Activated CD4-positive, alpha-beta T cell treated with anti-CD3 and anti-CD28 coated beads for 36 hours (primary cell): ENCODE measurements at places on chromosomes 2 and 18. TPM values are rescaled to one million over a fixed set of nuclear protein-coding genes. Genes with fewer than 3 reads are reported as not detected.

DNA sequence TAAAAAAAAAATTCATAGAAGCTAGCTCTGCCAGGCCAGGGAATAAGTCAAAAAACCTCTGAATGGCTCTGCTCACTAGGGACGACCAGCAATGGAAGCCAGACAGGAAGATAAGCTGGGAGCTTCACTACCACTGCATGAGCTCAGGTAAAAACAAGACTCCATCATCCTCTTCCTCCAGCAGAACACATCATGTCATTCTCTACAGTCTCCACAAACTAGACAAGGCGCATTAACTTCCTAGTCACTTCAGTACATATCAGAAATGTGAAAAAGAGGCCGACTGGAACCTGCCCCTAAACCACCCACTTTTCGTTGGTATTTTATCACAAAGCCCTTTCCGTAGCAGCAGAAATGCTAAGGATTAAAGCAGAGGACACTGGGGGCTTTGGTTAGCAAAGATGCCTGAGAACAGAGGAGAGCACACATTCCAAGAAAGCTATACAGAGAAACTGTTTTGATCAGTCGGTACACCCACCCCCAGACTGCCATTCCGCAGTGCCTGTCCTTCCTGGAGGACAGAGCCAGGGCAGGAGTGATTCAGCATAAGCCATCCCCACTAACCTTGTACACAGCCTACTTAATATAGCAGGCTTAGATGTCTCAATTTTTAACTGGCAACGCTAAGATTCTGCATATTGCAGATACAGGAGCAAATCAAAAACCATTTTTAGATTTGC lies 53.4 kb downstream of the AAK1 start:
- DNase-seq, result no peak

Gene CRYBA2
- total RNA-seq, result not detected

DNA sequence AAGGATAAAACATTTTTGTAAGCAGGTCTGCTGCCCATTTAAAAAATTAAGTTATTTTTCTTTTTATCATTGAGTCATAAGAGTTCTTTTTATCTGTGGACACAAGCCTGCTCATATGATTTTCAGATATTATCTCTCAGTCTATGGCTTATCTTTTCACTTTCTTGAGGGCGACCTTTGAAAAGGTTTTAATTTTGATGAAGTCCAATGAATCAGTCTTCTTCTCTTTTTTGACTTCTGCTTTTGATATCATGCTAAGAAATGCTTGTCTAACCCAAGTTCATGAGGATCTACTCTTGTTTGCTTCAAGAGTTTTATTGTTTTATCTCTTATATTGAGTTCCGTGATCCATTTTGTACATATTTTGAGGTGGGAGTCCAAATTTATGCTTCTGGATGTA lies 36.5 kb downstream of the PSMD14 start:
- DNase-seq, result no peak

DNA sequence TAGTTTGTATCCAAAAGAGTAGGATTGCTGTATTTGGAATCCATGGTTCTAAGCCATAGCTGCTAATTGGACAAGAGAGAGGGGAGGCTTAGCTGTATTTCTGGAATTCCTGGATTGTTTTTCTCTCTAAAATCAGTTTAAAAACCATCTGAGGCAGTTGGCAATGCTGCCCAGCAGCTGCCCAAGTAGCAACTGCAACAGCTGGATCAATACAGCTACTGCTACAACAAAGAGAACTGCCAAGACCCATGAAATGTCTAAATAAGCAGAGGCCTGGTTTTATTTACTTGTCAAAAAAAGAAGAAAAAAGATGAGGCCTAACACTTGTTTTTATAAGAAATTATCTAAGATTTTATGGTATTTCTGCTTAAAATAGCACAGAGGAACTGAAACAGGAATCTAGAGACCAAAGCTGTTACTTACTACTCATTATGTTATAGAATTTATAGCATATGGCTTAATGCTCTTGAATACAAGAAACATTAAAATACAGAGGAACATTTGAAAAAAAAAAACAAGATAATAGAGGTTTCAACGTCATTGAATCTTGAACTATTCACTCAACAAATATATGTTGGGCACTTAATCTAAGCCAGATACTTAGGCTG lies 39.1 kb downstream of the TMEFF2 start:
- no peak for DNase-seq

GRCh38 chr2:168930242-168930641 lies 29.2 kb downstream of the G6PC2 start:
- no peak for DNase-seq

DNA sequence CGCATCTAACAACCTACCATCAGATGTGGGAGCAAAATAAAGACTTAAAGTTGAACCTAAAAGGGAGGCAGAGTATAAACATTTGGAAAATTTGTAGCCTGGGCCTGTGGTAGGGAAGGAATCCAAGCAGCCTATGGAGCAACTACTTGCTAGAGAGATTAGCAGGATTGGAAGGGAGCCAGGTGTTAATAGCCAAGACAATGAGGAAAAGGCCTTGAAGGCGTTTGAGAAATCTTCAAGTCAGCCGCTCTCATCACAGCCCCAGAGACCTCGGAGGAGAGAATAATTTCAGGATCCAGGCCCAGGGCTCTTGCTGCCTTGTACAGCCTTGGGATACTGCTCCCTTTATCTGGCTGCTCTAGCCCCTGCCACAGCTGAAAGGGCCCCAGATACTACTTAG lies 219.7 kb downstream of the THSD7B start:
- DNase-seq, result no peak

- peak; percentile 8 for DNase-seq
Observed at GRCh38 chr2:215664847-215665525, 229.1 kb upstream of the FN1 start.

Gene CNRIP1
- total RNA-seq, result not detected

Gene CFAP221
- total RNA-seq, result not detected

DNA sequence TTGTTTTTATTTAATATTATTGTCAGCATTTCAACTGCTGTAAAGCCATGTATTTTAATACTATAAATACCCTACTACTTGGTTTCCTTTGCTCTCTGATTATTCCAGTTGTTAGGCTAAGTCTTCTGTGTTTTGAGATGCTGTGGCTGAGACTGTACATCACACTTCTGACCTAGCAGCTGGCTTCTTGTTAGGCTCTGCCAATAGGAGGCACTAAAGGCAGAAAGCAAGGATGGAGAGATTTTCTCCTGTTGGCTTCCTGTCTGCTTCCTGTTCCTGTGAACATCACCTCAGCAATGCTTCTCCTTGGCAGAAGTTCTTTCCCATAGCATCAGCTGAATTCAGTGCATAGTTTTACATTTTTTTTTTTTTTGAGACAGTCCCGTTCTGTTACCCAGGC lies 68.3 kb upstream of the YPEL5 start:
- DNase-seq, result no peak

DNA sequence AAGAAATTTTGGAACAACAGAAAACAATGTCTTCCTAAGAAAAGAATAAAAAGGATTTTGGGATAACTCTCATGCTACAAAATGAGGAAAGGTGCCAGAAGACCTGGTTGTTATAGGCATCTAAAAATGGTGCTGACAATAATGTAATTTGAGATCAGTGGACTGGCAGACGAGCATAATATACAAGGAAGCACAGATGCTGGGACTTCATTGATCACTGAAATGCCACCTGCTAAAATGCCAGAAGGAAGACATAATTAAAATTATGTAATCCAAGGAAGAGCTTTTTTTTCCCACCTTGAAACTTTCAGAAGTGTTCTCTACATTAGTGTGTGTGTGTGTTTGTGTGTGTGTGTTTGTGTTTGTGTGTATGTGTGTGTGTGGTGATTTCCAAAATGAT lies 535.9 kb downstream of the XIRP2 start:
- no peak for DNase-seq

Gene CAPG
- 45.6 TPM for total RNA-seq

GRCh38 chr2:212409560-212409959 lies 129.0 kb downstream of the ERBB4 start:
- no peak for DNase-seq

GRCh38 chr18:24461996-24462395 lies 1.6 kb downstream of the HRH4 start:
- DNase-seq, result no peak

Gene KIF5C
- 13.5 TPM for total RNA-seq

GRCh38 chr2:238650536-238650935 lies 197.3 kb upstream of the TWIST2 start:
- no peak for DNase-seq

Gene DSEL
- 0.09 TPM for total RNA-seq

DNA sequence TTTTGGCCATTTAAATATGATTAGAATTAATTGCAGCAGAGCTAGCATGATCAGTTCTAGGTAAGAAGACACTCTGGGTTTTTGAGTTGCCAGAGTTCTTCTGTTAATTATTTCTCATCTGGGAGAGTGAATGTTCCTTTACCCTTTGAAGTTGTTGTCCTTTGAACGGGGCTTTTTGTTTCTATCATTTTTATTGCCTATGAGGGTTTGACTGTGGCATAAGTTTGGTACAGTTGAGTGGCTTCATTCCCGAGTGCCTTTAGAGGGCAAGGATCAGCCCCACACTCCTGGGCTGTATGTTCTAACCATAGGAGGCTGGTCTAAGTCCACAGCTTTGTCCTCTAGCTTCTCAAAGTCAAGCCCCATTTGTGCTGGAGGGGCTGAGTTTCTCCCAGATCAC lies 804.3 kb downstream of the KCNJ3 start:
- no peak for DNase-seq

Gene IL1F10
- not detected for total RNA-seq

Gene CDH2
- total RNA-seq, result not detected

Gene FSIP2
- total RNA-seq, result 0.05 TPM

DNA sequence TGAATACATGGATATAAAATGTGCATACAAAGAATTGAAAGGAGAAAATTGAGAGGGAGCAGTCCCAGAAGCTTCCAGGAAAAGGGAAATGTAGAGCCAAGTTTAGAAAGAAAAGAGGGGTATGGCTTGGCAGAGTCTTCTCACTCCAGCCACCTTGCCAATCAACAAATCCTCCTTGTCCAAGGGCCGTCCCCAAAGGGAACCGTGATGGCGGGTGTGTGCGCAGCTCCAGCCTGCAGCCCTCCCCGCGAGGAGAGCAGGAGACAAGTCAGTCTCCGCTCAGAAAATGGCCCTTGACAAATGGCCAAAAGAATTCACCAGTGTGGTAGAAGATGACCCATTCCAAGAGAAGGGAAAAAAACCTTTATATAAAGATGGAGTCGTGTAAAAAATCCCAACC lies 448.3 kb upstream of the POU3F3 start:
- no peak for DNase-seq

DNA sequence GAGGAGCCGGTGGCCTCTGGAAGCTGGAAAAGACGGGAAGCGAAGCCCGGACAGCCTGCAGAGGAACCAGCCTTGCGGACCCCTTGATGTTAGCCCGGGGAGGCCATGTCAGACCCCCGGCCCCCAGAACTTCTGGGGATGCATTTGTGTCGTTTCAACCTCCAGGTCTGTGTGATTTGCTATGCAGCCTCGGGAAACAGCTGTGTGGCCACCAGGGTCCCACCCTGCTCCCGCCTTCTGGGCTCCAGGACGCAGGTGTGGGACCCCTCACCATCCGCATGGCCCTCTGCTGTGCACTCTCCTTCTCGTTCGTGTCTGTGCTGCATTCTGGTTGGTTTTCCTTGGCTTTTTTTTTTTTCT lies 13.3 kb downstream of the NEU4 start:
- no peak for DNase-seq

Gene B3GNT7
- not detected for total RNA-seq

DNA sequence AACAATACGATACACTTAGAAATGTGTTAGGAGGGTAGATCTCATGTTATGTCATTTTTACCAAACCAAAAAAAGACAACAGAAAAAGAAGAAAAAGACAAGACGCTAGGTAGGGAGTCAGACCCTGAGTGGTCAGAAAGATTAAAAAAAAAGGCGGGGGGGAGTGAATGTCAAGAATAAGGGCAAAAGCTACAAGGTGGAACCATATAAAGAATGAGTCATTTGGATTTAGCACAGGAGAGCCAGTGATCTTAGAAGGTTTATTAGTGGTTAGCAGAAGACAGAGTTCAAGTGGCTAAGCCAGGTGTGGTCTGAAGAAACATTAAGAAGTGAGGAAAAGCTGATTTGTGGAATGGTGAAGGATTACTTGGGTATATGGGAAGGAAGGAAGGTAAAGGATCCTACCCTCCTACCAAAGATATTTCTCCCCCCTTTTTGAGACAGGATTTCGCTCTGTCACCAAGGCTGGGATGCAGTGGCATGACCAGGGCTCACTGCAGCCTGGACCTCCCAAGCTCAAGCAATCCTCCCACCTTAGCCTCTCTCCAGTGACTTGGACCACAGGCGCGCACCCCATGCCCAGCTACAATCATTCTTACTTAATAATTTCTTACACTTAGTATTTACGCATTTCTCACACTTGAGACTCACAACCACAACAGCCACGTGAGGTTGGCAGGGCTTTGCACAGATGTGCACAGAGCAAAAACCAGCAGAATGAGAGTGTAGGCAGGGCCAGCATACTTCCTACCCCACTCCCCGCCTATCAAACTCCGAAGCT lies 2.6 kb downstream of the DSC2 start:
- DNase-seq, result no peak

Gene ALPP
- total RNA-seq, result not detected

GRCh38 chr18:33960417-33960816 lies 264.3 kb downstream of the NOL4 start:
- no peak for DNase-seq

GRCh38 chr18:74139888-74140287 lies 7.7 kb downstream of the FBXO15 start:
- DNase-seq, result peak; percentile 70

DNA sequence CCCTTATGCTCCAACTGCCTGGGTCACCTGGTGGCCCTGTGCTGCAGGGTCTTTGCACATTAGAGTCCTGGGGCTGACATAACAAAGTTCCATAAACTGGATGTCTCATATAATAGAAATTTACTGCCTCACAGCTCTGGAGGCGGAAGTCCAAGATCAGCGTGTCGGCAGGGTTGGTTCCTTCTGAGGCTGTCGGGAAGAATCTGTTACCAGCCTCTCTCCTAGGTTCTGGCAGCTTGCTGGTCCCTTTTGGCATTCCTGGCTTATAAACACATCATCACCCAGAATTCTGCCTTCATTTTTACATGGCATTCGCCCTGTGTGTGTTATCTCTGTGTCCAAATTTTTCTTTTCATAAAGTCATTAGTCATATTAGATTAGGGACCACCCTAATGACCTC lies 170.5 kb downstream of the NDUFA10 start:
- no peak for DNase-seq

Gene RNF144A
- 38.6 TPM for total RNA-seq

Gene MEP1B
- not detected for total RNA-seq

Gene TWIST2
- not detected for total RNA-seq

Gene DSG4
- total RNA-seq, result not detected

Gene EIF5B
- total RNA-seq, result 79.0 TPM

DNA sequence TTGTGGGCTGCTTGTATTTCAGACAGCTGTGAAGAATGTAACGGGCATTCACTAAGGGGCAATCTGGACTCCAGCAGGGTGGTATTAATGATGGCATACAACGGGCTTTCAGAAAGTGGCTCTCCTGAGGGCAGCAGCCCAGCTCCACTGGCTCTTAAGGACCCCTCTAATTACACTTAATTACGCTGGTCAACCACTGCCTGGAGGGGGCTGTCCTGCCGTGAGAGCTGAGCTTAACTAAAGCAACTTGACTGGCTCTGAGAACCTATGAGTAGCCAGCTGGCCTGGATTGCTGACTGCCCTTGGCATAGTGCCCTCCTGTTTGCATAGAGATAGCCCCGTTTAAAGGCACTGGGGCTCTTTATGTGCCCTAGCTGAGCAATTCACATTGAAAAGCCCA lies 3.8 kb downstream of the LIPG start:
- DNase-seq, result no peak
